ENCODE measurements at places on chromosomes 13 and 19.

DNA sequence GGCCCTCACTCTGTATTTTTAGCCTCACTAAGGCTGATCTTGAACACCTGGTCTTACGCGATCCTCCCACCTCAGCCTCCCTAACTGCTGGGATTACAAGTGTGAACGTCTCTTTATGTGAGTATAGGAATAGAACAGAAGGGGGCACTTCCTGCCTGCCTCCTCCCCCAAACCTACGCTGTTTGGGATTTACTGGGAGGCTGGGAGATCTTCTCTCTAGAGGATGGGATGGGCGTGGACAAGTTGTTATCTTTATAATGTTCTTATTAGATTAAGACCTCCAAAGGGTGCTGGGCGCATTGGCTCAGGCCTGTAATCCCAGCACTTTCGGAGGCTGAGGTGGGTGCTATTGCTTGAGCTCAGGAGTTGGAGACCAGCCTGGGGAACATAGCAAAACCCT, 2.9 kb upstream of the CSNK1G2 start:
- no peak for DNase-seq

- DNase-seq, result no peak
These were observed 594.2 kb downstream of the KCTD12 start for GRCh38 chr13:76292031-76292430.

DNA sequence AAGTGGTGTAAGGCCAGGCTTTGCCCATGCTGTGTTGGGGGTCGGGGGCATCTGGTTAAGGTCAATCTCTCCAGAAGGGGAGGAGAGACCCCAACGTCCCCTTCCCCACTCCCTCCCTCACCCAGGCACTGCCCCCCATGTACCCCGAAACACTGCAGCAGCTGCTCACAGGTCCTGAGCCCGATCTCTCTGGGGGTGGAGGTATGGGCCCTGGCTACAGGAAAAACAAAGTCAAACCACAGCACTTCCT, 10.2 kb downstream of the CAPN12 start:
- no peak for DNase-seq

DNA sequence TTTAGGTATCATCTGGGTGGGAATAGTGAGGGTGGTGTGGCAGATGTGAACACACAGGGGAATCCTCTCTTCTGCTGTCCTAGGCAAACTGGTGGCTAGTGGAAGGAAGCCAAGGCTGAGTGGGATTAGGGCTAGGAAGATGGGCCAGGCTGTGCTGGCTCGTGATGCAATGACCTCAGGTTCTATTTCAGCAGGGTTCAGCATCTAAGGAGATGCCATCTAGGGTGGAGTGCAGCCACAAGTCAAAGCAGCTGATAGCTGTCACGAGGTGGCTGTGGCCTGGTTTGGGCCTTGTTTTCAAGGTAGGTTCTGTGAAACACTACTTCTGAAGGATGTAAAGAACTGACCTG, 21.6 kb downstream of the ARL11 start:
- DNase-seq, result no peak

DNA sequence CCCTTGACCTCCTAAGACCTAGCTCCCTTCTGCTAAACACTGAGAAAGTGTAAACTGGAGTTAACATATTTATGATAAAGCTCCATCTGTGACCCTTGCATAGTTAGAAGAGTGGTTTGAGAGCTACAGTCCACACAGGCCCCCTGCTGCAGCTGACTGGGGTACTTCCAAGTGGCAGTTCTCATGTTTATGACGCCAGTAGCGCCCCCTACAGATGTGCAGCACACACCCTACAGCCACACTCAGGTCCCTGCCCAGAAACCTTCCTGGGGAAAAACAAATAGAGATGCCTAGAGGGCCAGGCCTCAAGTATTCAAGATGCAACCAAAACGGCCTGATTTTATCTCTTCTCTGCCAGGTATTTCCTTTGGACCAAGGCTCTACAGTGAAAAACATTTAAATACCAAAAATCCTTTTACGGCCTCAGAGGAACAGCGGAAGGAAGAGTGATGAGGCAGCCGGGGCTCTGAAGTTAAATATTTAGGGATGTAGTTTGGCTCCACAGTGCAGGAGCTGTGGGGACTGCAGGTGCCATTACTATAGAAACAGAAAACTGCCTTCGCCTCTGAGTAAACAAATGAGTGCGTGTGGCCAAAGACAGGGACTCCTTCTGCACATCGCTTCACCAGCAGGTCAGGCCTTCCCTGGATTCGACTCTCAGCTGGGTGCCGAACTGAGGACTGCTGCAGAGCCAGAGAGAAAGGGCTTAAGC, 553.1 kb downstream of the EFNB2 start:
- no peak for DNase-seq

- DNase-seq, result no peak
These were observed 14.3 kb downstream of the GAS6 start for GRCh38 chr13:113849546-113849945.

DNA sequence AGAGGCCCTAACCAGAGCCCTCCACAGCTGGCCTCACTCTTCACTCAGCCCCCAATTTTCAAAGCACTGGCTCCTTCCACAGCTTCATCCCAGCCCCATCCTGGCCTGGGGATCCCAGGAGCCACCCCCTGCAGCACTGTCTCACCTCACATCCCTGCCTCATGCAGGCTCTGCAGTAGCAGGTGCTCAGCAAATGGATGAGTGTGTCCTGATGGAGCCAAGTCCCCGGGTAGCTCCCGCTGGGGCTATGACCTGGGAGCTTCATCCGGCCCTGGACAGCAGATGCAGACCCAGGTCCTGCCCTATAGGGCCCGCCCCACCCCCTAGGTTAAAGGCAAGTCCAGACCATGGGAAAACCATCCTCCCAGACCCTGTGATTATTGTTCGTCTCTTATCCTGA, 143.2 kb upstream of the ZNF507 start:
- DNase-seq, result no peak

DNA sequence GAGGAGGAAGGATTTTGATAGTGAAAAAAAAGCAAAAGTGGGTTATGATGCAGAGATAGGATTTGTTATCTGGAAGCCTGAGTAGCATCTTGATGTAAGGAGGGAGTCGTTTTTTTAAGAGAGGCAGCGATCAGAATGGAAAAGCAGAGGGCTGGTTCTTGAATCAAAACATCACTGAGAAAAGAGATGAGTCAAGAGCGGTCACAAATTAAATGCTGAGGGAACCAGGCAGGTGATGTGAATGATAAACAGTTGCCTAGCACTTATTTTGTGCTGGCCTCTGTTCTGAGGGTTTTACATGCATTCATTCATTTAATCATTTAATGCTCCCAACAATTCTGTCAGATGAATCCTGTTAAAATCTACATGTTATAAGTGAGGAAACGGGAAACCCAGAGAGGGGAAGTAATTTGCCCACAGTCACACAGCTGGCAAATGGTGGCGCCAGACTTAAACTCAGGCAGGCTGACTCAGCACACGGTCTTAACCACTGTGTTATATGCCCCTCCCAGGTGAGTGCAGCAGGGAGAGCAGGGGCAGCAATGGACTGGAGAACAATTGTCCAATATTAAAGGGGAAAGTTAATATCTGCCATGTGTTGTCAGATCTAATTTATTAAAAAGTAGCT, 21.4 kb downstream of the SIGLECL1 start:
- DNase-seq, result no peak

DNA sequence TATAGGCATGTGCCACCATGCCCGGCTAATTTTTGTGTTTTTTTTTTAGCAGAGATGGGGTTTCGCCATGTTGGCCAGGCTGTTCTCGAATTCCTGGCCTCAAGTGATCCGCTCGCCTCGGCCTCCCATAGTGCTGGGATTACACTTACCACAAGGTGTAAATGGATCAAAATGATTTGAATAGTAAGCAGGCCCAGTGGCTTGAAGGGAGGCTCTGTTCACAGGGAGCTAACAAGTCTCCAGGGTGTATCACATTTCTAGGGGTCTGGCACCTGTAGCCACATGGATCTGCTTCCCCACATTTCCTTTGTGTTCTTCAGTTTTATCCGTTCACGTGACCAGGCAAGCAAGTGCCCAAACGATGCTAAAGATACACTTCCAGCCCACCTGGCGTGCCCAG, 13.5 kb upstream of the CNFN start:
- no peak for DNase-seq

GRCh38 chr19:51439021-51439465, 19.2 kb downstream of the SIGLEC8 start:
- peak; percentile 46 for DNase-seq

DNA sequence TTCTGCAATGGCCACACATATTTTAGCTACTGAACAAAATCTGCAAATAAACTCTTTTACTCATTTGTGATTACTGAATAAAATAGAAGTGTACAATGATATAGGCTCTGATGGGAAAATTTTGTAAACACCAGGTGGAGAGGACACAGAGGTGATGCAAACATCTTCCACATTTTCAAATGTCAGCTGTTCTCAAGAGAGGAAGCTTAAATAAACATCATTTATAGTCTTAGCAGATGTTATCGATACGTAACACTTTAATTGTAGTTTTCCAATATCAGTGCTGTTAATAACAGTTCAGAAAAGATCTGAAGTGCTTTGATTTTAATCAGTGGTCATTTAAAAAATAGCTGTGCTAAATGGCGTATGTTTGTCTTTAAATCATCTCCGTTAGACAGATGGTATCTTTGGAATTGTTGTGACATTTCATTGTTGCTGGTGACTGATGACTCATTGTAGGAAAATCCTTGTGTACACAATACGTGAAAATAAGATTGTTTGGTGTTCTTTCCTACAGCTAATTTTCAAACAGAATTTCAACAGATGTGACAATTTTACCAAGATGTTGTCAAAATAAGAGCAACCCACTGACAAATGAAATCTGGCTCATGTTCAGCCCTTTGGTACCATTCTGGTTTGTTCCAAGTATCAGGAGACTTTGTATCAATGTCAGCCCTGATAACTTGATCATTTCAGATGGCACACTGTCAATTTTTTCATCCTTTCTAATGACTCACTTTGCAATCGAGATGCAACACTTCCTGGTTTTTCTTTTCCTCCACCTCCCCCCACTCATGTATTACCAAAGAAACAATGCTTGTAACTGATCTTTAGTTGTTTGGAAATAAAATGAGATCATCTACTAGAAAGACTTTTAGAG, 516.0 kb downstream of the DCT start:
- no peak for DNase-seq

DNA sequence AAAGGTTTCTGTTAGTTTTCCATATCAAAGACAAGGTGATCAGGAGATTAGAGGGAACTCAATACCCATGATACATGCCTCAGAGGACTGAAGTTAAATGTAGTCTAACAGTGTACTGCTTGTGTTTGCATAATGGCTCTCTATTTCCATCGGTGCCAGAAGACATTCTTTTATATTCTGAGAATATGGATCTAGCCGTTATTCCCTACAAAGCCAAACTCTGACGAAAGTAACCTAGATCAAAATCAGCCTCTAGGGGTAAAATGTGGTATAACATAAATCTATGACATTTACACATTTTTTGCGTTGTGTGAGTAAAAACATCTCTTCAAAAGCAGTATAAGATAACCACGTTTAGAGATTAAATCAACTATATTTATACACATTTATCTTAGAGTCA, 2232.7 kb downstream of the PCDH9 start:
- no peak for DNase-seq

Data from activated T-helper 2 cell treated with anti-CD3 and anti-CD28 coated beads, Interferon-gamma antibody, Interleukin-2, Interleukin-4, amounts not matched to agents 10 μg/mL and 5 μg/mL and 100 μg/mL, durations not matched to agents 14 hours and 24 hours and 36 hours (primary cell).